ENCODE measurements at places on chromosomes 6 and 20.

GRCh38 chr6:97626671-97627441 is 343.8 kb upstream of the MMS22L start:
- peak; percentile 40 for DNase-seq

DNA sequence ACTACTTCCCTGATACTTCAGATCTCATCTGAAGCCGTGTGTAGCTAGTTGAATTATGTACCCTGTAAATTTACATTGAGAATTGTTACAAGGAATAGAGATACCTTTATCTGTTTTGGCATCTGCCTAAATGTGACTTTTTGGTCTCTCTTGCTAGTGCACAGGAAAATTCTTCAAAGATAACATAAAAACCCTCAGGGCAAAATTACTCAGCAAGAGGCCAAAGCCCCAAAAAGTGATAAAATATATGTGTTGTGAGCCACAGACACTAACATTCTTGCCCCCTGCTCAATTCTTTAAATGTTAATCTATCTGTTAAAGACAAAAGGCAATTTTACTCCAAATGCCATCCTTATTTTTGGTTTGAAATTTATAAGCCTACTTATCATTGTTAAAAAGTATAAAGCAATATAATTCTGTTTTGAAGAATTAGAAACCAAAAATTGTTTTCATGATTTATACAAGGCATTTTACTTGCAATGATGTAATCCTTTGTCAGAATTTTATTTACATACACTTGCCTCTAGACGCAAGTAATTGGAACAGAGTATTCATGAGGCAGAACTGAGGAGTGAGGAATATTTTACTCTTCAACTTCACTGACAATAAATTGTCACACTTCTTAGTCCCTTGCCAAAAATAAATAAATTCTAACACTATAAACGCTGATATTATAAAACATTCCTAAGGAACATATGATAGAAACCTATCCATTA is 186.2 kb downstream of the EPM2A start:
- no peak for DNase-seq

GRCh38 chr6:116941727-116942126 is 64.7 kb downstream of the RFX6 start:
- DNase-seq = no peak

DNA sequence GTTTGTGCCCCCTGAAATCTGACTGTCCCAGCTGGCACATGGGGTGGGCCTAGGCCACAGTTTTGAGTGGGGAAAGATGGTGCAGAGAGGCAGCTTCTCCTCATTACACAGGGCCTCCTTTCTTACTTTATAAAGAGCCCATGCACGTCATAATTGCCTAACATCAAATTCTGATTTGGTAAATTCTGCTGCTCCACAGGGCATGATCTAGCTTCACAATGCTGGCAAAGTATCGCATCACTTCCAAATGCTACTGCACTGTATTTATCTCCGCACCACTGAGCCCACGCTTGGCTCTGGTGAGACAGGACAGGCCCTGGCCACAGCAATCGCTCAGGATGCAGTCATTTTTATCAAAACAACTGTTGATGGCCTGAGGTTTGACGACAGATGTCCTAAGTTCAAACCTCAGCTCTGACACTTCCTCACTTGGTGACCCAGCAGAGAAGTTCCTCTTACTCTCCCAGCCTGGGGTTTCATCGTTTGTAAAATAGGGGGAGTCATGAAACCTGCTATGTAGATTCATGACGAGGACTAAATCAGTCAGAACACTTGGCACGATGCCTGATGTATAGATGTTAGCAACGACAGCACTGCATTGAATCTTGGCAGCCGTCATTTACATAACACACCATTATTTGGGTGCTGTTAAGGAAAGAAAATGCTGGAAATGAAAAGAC is 187.9 kb downstream of the TTLL2 start:
- DNase-seq = no peak

- peak; percentile 56 for DNase-seq
These were observed 1.3 kb downstream of the CEP85L start for GRCh38 chr6:118649918-118650581.

- DNase-seq = no peak
These were observed 20.3 kb upstream of the ZFAND3 start for GRCh38 chr6:37799263-37799644.

DNA sequence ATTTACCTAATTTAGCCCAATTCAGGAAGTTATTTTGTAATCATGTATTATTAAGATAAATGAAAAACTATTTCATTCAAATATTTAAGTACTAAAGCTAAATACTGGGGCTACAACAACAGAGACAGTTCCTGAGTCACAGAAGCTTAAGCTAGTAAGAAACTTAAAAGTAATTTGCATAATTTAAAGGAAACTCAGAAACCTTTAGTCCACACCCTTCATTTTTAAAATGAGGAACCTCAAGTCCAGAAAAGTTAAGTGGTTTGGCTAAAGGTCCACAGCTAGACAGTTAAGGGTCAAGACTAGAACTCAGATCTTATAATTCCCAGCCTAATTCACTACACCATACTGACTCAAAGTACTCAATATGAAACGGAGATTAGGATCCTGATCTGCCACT is 7.2 kb downstream of the LMBRD1 start:
- DNase-seq = no peak

GRCh38 chr6:52557389-52558265 is 19.2 kb downstream of the TRAM2 start:
- no peak for DNase-seq

DNA sequence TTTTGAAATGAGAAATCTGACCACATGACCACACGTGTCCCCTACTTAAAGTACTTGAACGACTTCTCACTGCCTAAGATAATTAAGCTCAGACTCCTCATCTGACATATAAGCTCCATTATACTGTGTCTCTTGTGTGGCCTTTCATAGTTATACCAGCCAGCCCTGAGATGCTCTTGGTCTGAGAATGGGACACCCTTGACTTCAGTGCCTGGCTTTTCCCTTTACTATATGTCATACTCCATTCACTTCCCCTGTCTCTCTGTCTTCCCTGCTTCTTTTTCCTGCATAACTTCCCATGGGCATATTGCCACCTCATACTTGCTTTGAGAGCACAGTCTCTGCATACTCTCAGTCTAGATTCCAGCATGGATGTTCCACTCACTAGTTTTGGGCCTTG is 53.4 kb upstream of the TINAG start:
- no peak for DNase-seq

- DNase-seq = no peak
These were observed 38.7 kb upstream of the CNKSR3 start for GRCh38 chr6:154549179-154549578.

GRCh38 chr6:38234934-38235682 is 404.6 kb downstream of the BTBD9 start:
- DNase-seq = no peak

- no peak for DNase-seq
These were observed 802.1 kb upstream of the FLRT3 start for GRCh38 chr20:15139522-15139921.

DNA sequence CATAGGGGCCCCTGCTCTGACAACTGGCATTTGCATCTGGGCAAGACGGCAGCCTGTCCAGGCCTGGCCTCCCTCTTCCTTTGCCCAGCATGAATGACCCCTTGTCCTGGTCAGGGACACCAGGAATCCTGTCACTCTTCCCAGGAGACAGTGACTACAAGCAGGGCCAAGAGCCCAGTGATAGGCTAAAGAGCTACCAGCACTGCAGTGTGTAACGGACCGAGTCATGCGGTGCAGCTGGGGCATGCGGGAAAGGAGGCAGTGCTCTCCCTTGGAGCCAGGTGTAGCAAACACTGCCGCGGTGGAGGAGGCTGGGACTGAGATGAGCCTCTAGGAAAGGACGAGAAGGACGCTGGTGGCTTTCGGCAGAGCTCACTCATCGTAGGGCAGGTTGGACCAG is 38.7 kb upstream of the DSP start:
- no peak for DNase-seq

DNA sequence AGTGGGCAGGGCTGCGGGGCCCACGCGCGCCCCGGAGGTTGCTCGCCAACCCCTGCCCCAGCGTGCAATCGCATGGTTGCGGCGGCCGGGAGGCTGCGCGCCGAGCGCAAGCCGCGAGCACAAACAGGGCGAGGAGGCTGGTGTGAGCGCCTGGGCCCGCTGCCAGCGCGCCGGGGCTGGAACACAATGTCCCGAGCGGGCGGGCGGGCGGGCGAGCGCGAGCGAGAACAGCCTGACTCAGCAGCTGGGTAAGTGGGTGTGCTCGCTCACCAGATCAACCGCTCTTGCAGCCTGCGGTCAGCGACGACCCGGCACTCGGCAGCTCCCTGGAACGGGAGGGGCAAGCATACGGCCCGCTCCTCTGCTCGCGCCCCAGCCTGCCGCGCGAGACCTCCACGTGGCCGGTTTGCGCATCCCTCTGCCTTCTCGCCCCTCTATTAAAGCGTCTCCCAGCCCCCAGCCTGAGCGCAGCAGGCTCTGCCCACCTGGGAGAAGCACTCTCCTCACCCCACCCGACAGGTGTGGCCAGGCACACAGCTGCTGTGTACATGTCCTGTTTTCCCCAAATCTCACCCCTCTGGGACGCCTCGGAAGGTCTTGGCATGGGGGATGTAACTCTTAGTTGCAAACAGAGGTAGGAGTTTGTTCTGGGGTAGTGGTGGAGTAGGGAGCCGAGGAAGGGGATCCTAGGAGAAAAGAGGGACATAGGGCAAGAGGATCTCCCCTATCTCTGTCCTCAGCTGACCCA is 8.7 kb upstream of the ARMC12 start:
- DNase-seq = peak; percentile 93

- no peak for DNase-seq
These were observed 20.9 kb downstream of the TSHZ2 start for GRCh38 chr20:52993076-52993475.

DNA sequence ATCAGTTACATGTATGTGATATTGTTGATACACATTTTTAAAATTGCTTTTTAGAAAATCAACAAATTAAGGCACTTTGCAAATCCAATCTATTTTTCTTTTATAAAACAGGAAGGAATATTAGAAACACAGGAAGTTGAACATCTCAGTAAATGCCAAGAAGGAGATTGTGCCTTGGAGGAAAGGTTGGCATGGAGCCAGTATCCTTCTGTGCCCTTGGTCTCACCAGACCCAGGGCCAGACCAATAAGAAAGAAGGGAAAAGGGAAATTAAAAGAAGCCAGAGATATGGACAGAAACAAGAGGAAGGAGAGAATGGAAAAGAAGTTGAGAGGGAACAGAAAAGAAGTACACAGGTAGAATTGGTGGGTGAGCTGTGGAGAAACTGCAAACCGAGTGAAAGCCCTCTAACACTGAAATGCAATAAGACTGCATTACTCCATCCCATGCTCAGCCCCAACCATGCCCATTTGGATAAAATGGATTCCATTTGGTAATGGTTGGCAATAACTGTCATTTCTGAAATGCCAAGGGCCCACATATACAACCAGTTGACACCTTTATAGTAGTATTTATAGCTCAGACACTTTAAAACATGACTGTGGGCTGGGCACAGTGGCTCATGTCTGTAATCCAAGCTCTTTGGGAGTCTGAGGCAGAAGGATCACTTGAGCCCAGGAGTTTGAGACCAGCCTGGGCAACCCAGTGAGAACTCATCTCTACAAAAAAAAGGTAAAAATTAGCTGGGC is 133.8 kb downstream of the GMPR start:
- DNase-seq = no peak

DNA sequence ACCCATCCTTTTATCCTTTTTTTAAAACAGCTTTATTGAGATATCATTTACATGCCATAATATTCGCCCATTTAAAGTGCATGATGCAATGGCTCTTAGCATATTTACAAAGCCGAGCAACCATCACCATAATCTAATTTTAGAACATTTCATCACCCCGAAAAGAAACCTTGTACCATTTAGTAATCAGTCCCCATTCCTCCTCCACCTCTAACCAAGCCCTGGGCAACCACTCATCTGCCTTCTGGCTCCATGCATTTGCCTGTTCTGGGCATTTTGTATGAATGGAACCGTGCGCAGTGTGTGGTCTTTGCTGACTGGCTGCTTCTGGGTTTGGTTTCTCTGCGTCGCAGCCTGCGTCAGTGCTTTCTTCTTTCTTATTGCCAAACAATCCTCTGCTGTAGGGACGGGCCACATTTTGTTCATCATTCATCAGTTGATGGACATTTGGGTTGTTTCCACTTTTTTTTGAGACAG is 10.2 kb upstream of the EEF1A2 start:
- no peak for DNase-seq

GRCh38 chr20:49320460-49320859 is 42.6 kb upstream of the ZNFX1 start:
- DNase-seq = no peak

- no peak for DNase-seq
These were observed 405.8 kb upstream of the FKBP1C start for GRCh38 chr6:62805431-62805830.

DNA sequence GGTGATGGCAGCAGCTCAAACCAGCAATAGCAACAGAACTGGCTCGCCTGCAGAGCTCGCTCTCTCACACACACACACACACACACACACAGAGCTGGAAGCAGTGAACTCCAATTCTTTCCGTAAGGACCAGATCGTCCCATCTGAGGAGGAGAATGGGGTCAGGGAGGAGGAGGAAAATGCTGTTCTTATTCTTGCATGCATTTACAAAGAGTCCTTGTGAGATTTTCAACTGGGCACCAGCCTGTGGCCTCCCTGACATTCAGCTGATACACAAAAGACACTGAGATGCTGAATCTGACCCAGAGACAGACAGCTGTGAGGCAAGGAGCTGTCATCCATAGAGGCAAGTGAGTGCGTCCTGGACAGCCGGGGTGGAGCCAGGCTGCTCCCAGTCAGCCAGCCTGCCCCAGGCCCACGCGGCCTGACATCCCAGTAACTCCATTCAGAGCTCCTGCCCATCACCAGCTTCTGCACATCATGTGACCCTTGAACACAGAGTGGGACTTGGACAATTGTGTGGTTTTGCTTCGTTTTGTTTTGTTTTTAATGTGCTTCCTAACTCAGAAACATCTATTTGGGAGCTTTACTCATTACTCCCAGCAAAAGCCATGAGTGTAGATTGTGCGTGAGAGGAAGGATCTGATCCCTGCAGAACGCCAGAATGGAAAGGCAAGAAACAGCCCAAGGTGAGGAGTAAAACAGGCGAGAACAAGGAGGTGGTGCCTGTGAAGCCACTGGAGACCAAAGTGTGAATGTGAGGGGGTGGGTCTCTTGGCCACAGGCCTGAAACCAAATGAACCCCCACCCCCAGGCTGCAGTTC is 2.1 kb downstream of the SERPINB9 start:
- peak; percentile 59 for DNase-seq

- DNase-seq = no peak
These were observed 40.2 kb upstream of the MRGBP start for GRCh38 chr20:62755817-62756724.

- DNase-seq = no peak
These were observed 95.1 kb downstream of the FUT9 start for GRCh38 chr6:96110878-96111277.

GRCh38 chr20:34896086-34896621 is 19.7 kb downstream of the ACSS2 start:
- DNase-seq = no peak

- DNase-seq = no peak
These were observed 6.9 kb upstream of the SMIM28 start for GRCh38 chr6:138370631-138371451.

- DNase-seq = no peak
These were observed 767 bp downstream of the PTK6 start for GRCh38 chr20:63536241-63536977.

GRCh38 chr6:41790045-41790444 is 2.6 kb downstream of the TOMM6 start:
- no peak for DNase-seq

GRCh38 chr20:46150943-46151342 is 32.8 kb downstream of the CD40 start:
- no peak for DNase-seq

- DNase-seq = no peak
These were observed 6.1 kb upstream of the NSFL1C start for GRCh38 chr20:1472556-1473245.
